ENCODE measurements at places on chromosomes 11 and 22. TPM values are rescaled to one million over a fixed set of nuclear protein-coding genes. Genes with fewer than 3 reads are reported as not detected.

GRCh38 chr22:45946805-45947600, 30.0 kb downstream of the WNT7B start:
- DNase-seq, result no peak

GRCh38 chr11:58127350-58127749, 2.0 kb upstream of the OR9I1 start:
- no peak for DNase-seq

Gene HEPHL1
- not detected for total RNA-seq

- no peak for DNase-seq
Measured at GRCh38 chr11:118139578-118139977, 13.0 kb downstream of the SCN4B start.

- DNase-seq, result no peak
Measured at GRCh38 chr22:49793296-49793695, 34.4 kb downstream of the BRD1 start.

Gene VPS51
- 234 TPM for total RNA-seq

- DNase-seq, result no peak
Measured at GRCh38 chr11:97567801-97568200, 1178.0 kb downstream of the JRKL start.

- DNase-seq, result no peak
Measured at GRCh38 chr11:94753630-94754029, 14.5 kb upstream of the AMOTL1 start.

DNA sequence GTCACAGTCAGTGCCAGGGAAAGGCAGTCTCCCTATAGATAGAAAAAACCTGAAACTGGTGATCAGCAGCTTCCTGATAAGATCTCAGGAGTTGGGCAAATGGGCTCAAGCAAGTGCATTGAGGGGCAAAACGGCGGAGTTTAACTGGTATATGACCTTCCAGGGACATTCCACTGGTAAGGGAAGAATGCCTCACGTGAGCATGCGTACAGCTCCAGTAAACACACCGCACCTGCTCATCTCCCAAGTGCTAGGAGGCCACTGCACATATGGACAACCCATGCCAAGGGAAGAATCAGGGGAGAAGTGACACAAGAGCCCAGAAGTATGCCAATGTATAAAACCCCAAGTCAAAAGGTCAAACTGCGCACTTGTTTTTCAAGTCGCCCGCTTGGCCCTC, 11.6 kb downstream of the HEPHL1 start:
- no peak for DNase-seq

DNA sequence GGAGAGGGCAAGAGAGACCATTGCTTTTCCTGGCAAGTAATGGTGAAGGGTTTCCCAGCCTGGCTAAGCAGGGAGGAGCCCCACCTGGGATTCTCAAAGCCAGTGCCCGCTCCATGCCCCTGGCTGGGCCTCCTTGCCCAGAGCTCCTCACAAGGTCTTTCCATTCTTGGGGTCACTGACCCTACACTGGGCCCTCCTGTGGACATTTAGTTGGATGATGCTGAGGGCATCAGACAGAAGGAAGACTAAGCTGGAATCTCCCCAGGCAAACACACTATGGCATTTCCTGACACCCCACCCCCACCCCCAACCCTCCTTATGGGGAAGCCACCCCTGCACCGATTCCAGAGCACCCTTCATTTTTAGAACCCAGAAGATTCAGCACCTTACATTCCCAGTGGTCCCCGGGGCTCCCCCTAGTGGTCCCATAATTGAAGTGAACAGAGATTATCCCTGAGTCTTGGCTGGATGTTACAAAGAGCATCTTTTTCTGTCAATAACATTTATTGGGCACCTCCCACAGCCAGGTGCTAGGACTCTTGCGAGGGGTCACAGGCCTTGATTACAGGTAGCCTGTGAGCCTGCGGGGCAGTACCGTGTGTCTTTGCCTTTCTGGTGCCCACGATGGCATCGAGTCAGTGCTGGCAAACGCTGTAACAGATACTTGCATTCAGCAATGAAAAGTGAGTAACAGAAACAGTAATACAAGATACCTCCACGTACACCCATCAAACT, 548.5 kb downstream of the BUD13 start:
- DNase-seq, result peak; percentile 58

GRCh38 chr11:59193587-59194130, 19.1 kb downstream of the MPEG1 start:
- no peak for DNase-seq

DNA sequence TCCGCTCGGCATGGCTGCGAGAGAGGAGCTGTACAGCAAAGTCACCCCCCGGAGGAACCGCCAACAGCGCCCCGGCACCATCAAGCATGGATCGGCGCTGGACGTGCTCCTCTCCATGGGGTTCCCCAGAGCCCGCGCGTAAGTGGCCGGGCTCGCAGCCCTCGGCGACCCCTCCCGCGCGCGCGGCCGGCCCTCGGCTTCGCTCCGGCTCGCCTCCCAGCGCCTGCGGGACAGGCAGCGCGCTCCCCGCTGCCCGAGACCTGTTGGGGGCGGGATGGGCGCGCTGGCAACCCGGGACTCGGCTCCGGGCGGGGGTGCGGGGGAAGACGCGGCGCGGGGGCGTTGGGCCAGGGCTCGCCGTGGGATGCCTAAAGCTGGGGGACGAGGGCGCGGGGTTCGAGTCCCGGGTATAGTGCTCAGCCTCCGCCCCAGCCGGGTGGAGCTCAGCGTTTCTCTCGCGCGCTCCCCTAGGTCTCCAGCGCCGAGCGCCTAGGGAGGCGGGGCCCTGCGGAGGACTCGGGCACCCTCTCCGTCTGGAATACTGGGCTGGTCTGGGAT, 630 bp downstream of the UBASH3B start:
- DNase-seq, result peak; percentile 38

GRCh38 chr11:66784575-66784974, 55.6 kb upstream of the SPTBN2 start:
- DNase-seq, result no peak

Gene XRRA1
- total RNA-seq, result 28.6 TPM

DNA sequence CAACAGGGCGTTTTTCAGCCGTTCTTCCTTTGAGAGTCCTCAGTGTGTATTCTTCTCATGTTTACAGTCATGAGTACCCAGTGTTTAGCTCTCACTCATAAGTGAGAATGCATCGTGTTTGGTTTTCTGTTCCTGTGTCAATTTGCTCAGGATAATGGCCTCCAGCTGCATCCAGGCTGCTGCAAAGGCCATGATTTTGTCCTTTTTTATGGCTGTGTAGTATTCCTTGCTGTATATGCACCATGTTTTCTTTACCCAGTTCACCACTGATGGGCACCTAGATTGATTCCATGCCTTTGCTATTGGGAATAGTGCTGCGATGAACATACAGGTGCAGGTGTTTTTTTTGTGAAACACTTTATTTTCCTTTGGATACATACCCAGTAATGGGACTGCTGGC, 23.5 kb downstream of the B3GAT1 start:
- no peak for DNase-seq

Gene APOBEC3H
- 7.8 TPM for total RNA-seq

DNA sequence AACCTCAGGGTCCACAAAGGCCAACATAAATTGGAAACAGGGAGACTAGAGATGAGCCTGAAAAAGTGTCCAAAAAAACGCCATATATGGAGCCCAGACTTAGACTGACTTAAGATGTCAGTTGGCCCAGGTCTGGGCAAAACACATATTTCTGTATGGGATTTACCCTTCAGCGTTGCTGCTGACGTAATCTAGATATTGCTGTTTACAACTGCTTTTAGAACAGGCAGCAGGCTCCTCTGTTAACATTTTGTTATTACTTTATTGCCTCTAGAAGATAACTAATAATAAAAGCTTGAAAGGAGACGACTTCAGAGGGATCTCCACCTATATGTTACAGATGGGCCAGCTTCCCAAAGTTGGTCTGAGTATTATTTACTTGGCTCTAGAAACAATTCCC, 8.7 kb downstream of the ME3 start:
- no peak for DNase-seq

Gene IL18
- total RNA-seq, result 21.4 TPM

DNA sequence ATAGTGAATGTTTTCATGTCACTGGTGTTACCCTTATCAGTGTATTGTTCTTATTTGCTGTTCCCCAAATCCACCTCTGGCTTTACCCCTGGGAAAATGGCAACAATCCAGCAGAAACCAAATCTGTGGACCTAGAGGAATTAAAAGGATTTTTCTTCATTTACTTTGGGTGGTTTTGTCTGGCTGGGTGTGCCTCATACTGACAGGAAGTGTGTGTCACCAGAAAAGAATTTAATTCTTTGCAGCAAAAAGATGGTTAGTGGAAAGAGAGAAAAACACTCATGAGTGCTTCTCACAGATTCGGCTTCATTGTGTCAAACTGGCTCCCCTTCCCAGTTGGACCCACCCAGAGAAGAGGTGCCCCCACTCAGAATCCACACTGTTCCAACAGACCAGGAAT, 38.9 kb downstream of the FZD4 start:
- peak; percentile 71 for DNase-seq

- no peak for DNase-seq
Measured at GRCh38 chr22:35560366-35560765, 19.7 kb downstream of the RASD2 start.

GRCh38 chr22:32475468-32476010, 928 bp downstream of the FBXO7 start:
- DNase-seq, result peak; percentile 73

GRCh38 chr11:33068611-33069340, 29.4 kb downstream of the TCP11L1 start:
- no peak for DNase-seq

Gene STT3A
- 60.7 TPM for total RNA-seq

Gene WT1
- not detected for total RNA-seq

GRCh38 chr22:43823353-43823908, 11.3 kb upstream of the EFCAB6 start:
- peak; percentile 82 for DNase-seq

DNA sequence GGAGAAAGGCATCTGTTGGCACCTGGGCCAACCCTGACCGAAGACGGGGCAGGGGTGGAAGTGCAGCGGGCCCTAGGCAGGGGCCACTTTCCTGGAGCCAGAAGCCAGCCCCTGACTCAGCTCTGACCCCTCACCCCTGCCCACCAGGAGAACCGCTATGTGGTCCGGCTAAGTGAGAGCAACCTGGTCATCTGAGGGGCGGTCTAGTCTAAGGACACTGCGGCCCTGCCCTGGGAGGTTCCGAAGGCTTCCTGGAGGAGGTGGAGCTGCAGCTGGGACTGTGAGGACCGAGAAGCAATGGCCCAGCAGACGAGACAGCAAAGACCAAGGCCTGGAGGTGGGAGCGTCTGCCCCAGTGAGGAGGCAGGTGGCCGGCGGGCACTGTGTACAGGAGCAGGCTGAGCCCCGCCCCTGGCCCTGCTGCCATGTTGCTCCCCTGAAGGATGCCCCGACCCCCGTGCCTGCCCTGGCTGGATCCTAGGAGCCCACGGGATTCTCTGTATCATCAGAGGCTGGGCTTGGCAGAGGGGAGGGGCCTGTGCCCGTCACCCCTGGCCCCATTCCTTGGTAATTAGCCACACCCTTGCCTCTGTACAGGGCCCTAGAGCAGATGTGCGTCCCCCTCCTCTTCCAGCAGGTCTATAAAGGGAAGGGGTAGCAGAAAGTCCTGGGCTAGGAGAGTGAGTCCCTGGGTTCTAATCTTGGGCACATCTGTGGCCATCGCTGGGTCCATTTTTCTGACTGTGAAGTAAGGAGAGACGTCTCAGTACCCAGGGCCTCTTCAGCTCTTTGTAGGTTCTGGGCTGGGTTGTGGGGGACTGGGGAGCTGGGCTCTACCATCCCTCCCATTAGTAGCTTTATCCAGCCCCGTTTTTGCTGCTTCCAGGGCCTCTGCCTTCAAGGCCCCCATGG, 19.4 kb downstream of the RELT start:
- DNase-seq, result no peak

DNA sequence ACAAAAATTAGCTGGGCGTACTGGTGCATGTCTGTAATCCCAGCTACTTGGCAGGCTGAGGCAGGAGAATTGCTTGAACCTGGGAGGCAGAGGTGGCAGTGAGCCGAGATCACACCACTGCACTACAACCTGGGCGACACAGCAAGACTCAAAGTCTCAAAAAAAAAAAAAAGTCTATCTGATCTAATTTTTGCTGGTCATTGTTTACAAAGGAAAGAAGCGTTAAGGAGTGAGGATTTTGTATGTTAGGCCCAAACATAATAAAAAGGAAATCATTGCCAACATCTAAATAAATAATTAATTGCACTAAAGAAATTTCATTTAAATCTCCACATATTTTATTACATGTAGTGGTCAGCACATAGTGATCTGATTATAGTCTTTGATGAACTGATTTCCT, 2.9 kb downstream of the RBX1 start:
- DNase-seq, result no peak

GRCh38 chr11:11366793-11367192, 13.7 kb upstream of the CSNK2A3 start:
- DNase-seq, result peak; percentile 29

Gene CARNS1
- 21.4 TPM for total RNA-seq

Gene NEFH
- total RNA-seq, result not detected

Gene CEND1
- total RNA-seq, result not detected

DNA sequence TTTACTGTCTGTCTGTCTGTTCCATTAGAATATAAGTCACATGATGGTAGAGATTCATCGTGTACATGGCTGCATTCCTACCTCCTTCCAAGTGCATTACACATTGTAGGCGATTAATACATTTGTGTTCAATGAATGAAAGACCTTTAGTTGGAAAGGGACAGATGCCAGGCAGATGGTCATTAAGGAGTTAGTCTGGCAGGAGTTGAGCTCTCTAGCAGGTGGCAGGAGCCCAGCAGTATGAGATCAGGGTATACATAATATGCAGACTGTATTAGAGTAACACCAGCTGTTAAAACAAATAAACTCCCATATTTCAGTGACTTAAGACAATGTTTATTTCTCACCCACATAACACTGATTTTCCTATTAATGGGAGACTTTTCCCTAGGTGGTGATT, 147.7 kb upstream of the LARGE1 start:
- DNase-seq, result no peak

DNA sequence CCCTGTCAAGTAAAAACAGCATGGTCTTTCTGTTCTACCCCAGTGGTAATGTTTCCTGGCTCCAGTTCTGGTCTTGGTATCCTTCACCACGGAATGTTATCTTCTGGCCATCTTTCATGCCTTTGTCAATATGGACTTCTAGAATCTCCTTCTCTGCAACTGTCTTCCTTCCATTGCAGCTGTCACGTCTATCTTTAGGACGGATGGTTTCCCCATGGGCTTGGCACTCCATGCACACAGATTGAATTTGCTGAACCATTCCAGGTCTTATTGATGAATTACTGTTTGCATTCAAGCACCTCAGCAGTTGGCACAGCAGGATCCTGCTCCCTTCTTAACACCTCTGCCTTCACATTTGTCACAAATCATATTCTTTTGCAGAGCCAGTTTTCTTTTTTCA, 44.9 kb upstream of the SLC25A18 start:
- no peak for DNase-seq

- DNase-seq, result no peak
Measured at GRCh38 chr11:126547161-126547560, 191.7 kb downstream of the ST3GAL4 start.

- DNase-seq, result no peak
Measured at GRCh38 chr11:102989379-102990047, 34.0 kb upstream of the MMP13 start.

GRCh38 chr11:17277024-17277584, 565 bp downstream of the NUCB2 start:
- no peak for DNase-seq

GRCh38 chr11:40241524-40242051, 1217.9 kb downstream of the LRRC4C start:
- peak; percentile 46 for DNase-seq

GRCh38 chr11:123384116-123384515, 46.0 kb upstream of the GRAMD1B start:
- no peak for DNase-seq

All from stomach (tissue), 19 donors.